Central memory CD4-positive, alpha-beta T cell (primary cell): ENCODE measurements at places on chromosomes 7 and 10.

GRCh38 chr7:147279964-147280374, 1163.4 kb downstream of the CNTNAP2 start:
- DNase-seq, result no peak

- DNase-seq, result no peak
Observed at GRCh38 chr7:151161757-151162156, 5.7 kb downstream of the GBX1 start.

DNA sequence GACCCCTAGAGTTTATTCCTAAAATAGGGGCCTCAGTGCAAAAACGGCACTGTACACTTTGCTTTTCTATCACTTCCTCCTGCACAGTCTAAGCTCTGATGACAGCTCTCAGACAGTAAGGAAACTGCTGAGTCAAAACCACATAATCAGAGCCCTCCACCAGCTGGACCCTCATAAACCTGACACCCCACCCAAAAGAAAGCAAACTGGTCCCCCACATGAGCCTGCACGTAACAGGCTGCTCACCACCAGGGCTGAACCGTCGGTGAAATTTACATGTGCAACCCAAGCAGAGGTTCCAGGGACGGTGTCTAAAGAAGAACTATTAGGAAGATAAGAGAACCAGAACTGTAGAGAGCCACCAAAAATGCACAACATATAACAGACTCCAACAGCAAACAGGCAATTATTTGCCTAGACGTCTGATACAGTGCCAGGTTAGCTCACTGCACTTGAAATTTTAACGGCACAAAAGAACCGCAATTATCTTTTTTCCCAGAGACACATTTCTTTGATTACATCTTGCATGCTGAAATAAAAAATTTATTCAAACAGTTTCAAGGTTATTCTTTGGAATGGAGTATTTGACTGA, 19.6 kb downstream of the SGMS1 start:
- DNase-seq, result no peak

DNA sequence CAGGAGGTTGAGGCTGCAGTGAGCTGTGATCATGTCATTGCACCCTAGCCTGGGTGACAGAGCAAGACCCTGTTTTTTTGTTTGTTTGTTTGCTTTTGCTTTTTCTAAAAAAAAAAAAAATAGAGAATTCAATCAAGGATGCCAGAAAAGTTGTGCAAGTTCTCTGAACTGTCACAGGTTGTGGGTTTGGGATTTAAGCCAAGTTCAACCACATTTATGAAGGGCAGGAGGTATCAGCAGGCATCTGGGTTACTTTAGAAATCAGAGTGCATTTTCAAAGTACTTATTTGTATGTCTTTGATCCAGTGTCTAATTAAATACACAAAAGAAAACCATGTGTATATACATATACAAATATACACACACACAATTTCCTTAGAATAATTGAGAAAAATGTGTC, 151.2 kb upstream of the MINDY3 start:
- DNase-seq, result no peak

DNA sequence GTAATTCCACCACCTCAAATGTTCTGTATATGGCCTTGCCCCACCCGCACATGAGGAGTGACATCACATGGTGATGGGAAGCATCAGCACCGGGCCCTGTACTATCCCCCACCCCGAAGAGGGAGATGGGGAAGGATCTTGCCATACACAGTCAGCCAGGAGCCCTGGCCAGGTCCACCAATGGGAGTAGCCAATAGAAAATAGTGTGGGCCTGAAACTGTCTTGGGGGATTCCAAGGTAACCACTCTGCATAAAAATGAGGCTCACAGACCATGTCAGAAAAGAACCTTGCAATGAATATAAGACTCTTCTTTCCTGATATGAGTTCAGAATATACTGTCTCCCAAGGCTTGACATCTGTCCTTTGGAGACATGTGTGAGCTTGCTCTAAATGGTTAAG, 51.1 kb downstream of the ADRB1 start:
- DNase-seq, result no peak
